MM.1S (cell line): ENCODE measurements at places on chromosomes 11 and 22.

DNA sequence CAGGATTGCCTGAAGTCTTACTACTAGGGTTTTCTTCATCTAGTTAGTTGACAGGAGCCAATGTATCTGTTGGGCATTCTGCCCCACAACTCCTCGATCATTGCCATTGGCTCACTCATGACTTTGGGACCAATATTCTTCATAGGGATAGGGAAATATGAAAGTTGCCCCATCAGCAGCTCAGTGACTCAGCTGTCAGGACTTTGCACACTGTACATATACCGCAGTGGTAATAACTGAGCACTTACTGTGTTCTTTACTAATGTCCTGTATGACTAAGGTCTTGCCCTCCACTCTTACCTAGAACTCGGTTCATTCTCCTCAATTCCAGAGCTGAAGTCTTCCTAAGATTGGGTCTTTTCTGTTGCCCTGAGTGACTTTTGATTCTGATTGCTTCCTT, 46.8 kb upstream of the PGR start:
- DNase-seq, result no peak

GRCh38 chr11:35944503-35945136, 758 bp downstream of the LDLRAD3 start:
- no peak for DNase-seq

DNA sequence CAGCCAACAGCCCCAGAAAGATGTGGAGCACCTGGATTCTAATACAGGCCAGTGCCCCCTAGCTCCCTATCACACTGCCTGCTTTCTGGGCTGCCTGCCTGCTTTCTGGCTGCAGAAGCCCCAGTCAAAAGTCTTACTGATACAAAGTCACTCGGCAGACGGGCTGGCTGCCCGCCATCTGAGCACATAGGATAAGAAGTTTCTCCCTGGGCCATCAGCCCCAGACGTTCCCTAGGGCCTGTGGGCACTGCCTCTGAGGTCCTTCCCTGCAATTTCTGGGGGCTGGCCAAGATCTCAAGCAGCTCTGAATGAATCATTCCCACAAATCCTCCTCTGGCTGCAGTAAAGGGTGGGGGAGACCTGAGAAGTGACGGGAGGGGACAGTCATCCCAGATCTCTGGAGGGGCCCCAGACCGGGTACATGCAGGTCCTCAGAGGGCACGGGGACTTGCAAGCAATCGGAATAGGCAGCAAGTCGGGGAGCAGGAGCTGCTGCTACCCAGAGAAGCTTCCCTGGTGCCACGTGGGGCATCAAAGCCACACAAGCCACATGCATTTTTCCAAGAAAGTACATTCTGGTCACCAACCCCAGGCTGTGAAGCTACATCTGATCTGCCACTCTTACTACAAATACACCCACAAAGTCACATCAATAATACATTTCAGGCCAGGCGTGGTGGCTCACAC, 4.7 kb downstream of the TPST2 start:
- no peak for DNase-seq

GRCh38 chr11:72568861-72569260, 105.4 kb downstream of the PDE2A start:
- no peak for DNase-seq

GRCh38 chr11:44065161-44065661, 859 bp upstream of the ACCS start:
- DNase-seq, result no peak

GRCh38 chr11:78354408-78355308, 63.0 kb downstream of the GAB2 start:
- no peak for DNase-seq

- no peak for DNase-seq
These were observed 105.5 kb downstream of the FAT3 start for GRCh38 chr11:92330114-92330513.

DNA sequence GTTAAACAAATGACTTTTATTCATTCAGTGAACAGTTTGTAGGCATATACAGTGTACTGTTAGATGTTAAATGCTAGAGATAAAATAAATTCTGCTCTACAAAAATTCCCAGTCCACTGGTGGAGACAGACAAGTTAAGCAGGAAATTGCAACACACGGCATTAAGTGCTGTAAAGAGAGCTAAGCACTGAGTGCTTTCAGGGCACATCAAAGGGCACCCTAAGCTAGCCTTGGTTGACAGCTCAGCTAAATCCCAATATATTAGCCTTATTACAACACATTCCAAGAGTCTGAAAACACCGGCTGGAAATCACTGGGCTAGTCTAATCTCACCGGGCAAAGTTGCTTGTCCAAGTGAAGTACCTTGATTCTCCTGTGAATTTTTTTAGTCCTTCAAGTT, 55.1 kb downstream of the NOX4 start:
- no peak for DNase-seq
